Upper lobe of right lung (tissue), 1 donor: ENCODE measurements at places on chromosomes 5 and 9.

DNA sequence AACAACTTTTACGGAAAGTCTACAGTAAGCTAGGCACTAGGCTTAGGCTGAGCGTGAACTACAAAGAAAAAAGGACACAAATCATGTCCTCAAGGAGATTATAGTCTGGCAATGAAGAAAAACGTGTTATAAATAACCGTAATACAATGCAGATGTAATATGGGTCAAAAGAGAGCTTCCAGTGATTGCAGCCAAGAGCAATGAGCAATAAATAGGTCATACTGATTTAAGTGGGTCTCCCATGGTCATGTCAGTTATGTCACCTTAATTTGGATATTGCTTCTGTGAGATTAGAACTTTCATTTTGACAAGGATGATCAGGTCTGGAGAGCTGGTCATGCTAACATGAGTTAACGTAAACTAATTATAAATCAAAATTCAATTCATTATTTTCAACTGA, 158.6 kb upstream of the GNA14 start:
- no peak for DNase-seq

- DNase-seq, result no peak
Measured at GRCh38 chr5:15254607-15255006, 245.4 kb upstream of the FBXL7 start.

DNA sequence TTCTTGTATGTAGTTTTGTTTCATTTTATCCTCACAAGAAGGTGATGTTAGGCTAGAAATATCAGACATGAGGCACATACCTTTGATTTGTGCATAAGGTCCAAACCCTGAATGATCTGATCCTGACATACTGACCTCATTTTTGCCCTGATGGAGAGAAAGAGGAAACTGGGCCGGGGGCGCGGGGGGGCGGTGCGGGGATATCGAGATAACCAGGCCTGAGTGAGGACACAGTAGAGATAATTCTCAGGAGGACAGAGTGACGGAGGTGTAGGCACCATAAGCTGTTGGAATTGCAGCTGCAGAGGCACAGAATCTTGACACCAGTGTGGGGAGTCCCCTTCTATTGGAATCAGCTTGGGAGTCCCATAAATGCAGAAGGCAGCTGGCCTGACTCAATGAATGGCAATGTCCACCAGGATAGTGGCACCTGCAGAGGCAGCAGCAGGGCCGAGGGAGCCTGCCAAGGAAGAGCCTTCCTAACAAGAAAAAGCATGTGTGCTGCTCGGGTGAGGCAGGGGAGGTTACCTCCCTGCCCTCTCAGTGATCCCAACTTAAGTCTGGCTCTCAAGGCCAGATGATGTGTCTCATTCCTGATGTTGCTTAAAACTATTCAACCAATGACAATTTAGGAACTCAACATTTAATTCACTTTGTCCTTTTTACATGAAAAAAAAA, 234.3 kb upstream of the MSX2 start:
- DNase-seq, result no peak

- DNase-seq, result no peak
Measured at GRCh38 chr5:141359790-141360426, at the start of gene PCDHGB2. Gene PCDHGB2, plus strand, starts transcription at chr5:141359994. Its CDS starts 142 bp downstream, at chr5:141360136.

DNA sequence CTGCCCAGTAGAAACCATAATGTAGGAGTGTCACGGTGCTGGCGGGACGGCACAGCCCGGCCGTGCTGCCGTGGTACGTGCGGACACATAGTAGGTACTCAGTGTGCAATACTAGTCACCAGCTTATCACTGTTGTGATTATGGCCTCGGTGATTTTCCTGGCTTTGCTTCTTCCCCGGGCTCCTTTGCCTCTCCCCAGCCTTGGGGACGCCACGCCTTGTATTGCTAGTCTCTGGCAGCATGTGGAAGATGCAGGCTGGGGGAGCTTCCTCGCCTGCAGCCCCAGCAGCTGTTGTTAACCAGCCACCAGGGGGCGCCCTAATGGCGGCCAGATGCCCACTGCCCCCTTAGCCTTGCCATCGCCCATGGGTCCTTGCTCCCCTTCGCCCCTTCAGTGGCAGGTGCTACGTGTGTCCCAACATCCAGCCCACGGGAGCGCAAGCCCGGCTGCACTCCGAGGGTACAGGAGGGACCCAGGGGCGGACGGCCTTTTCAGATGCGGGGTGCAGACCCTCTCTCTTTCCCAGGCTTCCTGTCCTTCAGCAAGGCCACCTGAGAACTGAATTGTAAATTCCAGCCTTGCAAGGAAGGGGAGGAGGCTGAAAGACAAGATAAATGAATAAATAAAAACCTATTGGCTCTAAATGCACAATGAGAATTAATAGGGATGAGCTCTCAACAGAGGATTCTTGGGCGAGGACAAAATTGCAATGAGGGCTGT, 8.0 kb downstream of the NTNG2 start:
- peak; percentile 81 for DNase-seq

DNA sequence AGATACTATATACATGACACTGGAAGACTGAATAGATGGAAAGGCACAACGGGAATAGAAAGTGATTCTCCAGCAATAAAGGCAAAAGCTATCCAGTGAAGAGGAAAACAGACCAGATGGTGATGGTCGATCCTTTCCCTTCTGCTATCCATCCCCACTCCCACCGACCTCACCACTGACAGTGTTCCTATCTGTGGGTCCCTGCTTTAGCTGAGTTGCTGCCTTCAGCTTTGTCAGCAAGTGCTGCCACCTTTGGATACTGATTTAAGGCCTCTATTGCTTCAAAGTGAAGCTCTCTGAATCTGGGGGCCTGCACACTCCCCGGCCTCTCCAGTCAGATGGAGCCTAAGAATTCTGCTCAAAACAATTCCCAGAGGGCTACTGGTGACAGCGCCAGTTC, 32.3 kb downstream of the EPB41L4A start:
- no peak for DNase-seq

GRCh38 chr5:179814090-179814489, 6.6 kb upstream of the SQSTM1 start:
- no peak for DNase-seq

DNA sequence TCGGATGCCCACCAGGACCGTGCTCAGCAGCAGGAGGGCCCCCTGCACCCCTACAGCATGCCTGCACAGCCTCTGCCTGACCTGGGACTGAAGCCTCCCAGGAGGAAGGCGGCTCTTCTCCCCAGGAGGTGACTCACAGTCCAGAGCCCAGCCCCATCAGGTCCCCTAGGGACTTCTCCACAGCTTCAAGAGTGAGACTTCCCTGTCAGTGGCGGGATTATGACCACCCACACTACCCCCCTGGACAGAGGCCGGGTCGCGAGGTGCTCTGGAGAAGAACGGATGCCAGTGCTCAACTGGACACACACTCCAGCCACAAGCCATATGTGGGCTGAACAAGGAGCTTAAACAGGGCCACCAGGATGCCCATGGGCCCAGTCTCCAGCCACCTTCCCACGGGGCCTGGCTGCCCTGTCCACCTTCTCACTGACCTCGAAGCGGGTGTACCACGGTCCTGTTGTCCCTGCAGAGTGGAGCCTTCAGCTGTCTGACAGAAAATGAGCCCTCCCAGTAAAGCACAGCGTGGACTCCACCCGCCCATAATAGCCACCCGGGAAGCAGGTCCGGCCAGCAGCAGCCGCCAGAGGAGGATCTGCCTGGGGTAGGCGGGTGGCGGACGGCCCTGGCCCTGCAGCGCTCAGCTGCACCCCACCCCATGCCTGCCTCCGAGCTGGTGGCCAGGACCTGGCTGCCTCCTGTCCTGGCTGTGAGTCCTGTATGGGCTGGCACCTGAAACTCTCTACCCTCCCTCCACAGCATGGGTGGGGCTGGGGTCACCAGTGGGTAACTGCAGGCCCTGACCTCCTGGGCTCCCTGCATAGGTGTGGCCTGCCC, 54.7 kb downstream of the SEMA4D start:
- DNase-seq, result no peak

GRCh38 chr5:57538341-57538955, 55.8 kb upstream of the ACTBL2 start:
- DNase-seq, result no peak

DNA sequence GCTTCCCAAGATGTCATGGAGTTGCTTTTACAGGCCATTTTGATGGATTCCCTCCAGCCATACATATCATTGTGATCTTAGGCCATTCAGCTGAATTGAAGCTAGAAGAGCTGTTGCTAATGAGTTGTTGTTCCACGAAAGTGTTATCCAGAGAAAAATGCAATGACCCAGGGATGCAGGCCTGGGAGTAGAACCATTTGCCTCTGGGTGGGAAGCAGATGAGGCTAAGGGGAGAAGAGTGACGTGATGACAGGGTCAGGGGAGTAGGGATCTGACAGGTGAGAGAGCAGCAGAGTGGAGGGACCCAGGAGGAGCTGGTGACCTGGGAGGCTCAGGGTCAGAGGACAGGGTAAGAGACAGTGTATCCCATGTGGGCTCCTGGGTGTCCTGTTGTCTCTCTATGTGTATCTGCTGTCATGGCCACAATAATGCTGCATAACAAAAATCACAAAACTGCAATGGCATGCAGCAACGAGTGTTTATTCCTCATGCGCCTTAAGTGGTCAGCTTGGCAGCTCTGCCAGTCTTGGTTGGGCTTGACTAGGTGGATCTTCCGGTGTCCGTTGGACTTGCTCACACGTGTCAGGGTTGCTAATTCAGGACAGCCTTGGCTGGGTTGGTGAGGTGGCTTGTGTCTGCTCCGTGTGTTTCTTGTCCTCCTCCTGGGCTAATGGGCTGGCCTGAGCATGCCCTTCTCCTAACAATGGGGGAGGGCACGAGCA, 90.6 kb downstream of the LIFR start:
- DNase-seq, result no peak

DNA sequence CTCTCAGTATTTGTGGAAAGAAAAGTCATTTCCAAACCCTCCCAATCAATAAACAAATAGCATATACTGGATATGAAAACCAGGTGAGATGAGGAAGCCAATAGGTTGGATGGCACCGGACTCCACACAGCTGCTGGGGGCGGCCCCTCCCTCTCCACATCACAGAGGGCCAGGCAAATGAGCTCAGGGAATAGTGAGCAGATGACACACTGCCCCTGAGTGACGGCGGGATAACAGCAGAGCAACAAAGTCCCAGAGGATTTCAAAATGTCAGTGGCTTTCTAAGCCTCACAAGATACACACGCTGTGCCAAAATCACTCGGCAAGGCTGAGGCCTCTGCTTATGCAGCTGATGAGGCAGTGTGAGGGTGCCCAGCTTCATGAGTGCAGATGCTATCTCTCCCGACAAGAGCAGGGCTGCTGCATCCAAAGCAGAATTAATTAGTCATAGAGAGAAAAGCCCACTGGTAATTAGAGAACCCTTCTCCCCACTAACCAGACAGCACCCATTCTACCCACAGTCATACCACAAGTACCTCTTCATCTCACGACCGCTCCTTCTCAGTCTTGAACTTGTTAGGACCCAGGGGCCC, 235.0 kb upstream of the NFIL3 start:
- DNase-seq, result no peak

DNA sequence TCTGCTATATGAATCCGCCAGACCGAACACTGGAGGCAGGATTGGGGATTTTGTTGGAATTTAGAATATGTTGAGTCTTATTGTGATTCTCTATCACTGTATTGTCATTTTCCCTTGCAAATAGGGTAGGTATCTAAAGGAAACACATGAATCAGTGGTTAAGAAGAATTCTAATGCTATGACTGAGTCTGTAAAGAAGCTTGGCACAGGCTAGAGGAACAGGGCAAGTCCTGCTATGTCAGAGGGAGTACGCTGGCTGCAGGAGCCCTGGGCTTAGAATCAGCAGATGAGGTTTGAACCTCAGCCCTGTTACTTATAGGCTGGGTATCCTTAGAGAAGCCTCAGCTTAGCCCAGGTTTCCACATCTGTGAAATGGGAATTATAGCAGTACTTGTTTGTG, 198.1 kb downstream of the NR3C1 start:
- DNase-seq, result no peak

- DNase-seq, result no peak
Measured at GRCh38 chr5:88602584-88602983, 280.4 kb downstream of the MEF2C start.

GRCh38 chr5:125323613-125324012, 577.2 kb upstream of the ZNF608 start:
- no peak for DNase-seq
